Right renal pelvis (tissue), 4 donors: ENCODE measurements at places on chromosomes 5 and 9.

GRCh38 chr5:145718956-145719355, 116.2 kb downstream of the PRELID2 start:
- no peak for DNase-seq

- DNase-seq = peak; percentile 37
Measured at GRCh38 chr5:134465816-134466240, 54.1 kb upstream of the CDKN2AIPNL start.

- DNase-seq = no peak
Measured at GRCh38 chr9:28999806-29000205, 1426.5 kb upstream of the C9orf72 start.

DNA sequence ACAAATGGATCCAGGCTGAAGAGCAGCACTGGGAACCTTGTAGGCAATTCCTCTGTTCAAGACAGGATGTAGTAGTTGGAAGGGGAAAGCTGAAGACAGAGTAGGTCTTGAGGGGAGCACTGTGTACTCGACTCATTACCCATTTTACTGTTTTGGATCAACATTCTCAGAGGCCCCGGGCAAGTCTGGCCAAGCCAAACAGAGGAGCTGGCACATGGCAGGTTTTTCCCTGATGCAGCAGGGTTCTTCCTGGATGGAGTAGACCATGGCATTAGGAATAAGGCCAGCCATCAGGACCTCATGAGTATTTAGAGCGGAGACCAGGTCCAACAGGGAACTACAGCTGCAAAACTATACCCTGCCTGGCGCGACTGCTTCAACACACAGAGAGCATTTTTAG, 4.4 kb downstream of the SVEP1 start:
- DNase-seq = no peak

DNA sequence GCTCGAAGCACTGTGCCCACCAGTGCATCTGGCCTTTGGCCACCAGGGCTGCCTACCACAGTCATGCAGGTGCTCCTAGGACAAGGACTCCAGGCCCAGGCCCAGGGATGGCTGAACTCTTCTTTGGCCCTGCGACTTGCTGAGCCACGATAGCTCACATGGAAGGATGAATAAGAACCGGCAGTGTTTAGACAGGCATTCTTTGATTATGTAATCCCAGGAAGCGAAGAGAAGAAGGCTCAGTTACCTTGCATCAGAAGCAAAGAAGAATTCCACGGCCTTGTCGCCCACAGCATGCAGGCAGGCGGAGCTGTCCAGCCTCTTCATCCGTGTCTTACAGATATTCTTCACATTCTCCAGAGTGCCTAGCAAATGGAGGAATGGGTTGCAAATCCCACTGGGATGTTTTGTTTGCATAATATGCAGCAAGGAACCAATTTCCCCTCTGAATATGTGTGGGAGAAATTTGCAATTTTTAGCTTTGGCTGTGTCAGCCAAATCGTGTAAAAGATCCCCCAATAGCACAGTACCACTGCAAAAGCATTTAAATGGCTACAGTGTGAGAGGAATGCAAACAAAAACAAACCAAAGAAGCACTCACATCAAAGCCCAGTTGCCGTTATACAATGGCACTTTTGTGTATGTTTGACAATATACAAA, 29.1 kb downstream of the GFPT2 start:
- DNase-seq = no peak

DNA sequence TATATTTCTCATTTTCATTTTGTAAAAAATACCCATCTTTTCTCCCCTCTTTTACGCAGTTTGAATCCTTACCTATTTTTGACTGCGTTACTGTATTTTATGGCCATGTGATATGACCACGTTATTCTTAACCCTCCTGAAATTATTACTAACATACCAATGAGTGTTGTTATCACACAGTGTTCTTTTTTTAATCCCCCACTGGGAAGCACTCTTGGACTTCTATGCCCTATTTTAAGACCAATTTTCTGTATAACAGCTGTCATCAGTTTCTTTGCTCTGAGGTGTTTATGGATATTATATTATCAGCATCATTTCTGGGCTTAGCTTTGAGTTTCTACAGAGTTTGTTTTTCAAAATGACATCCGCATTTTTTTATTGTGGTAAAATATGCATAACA, 71.1 kb downstream of the CFAP95 start:
- DNase-seq = no peak

DNA sequence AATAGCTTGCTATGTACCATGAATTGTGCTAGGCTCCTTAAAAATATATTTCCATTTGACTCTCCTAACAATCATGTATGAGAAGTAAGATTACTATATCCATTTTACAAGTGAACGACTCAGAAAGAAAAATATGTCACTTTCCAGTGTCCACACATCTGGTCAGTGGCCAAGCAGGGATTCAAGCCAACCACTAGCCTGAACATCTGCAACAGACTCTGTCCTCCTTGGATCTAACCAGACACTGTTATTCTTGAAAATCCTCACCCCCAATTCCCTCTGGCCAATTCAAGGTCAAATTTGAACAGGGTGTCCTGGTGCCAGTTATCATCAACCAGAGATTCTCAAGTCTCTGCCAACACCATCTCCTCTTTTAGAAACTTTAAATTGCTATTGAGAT, 344.1 kb upstream of the WWC1 start:
- DNase-seq = no peak

GRCh38 chr5:79795764-79796398, 106.2 kb downstream of the CMYA5 start:
- no peak for DNase-seq

- DNase-seq = no peak
Measured at GRCh38 chr5:147963948-147964693, 57.8 kb upstream of the C5orf46 start.

DNA sequence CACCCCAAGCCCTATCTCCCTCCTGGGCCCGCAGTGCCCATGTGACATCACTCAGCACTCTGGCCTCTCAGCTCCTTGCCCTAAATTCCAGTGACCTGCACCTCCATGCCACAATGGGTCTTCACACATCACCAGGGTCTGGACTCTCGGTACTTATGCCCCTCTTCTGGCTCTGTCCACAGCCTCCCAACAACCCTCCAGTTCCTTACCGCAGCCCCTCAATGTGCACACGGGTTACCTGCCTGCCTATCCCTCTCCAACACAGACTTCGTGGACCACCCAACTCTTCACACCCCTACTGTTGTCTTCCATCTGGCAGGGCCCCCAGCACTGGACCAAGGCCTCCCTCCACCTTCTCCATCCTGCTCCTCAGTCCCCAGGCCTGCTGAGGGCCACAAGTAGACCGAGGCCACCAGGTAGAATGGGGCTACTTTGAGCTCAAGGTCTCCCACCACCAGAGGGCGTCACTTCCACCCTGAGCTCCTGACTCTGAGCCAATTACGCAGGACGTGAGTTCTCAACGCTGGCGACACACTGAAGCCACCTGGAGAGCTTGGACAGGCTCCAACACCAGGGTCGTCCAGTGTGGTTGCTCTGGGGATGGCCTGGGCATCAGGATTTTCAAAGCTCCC, 172.1 kb downstream of the GABBR2 start:
- no peak for DNase-seq

GRCh38 chr5:91374893-91375520, 8.1 kb downstream of the ARRDC3 start:
- DNase-seq = no peak

- no peak for DNase-seq
Measured at GRCh38 chr9:76846297-76846696, 59.6 kb downstream of the PRUNE2 start.

DNA sequence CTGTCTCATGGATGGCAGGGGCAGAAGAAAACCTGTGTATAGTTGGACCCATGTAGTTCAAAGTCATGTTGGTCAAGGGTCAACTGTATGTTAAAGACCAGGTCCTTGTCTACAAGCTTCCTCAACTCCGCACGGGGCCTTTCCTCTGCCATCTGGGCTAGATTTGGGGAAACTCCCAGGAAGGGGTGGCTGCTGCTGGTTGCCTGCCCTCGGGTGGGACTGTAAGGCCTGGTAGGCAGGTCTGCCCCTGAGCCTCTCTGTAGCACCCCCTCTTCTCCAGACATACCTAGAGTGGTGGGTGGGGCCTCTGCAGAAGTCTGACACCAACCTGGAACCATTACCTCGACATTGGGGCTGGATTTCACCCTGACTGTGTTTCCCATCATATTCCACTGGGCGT, 15.2 kb downstream of the ENHO start:
- DNase-seq = no peak

GRCh38 chr9:75532233-75533050, 358.0 kb upstream of the PCSK5 start:
- no peak for DNase-seq

DNA sequence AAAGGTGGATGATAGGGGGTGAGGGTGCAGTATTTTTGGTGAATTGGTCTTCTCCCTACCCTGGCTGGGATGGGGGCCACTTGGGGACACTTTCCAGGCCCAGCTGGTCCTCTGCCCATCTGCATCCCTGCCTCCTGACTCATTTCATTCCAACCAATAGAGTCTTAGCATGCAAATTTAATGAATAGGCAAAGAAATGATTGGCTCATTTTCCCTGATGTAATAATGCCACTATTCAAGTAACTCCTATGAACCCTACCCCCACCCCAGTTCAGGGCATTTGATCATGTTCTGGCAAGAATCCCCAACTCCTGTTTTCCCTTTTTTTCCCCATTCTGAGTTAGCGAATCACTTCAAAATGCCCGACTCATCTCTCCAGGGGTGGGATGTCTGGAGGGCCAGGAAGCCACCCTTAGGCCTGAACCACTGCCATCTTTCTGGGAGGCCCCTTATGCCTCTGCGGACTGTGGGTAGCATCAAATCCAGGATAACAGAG, 56.7 kb downstream of the PCDH1 start:
- DNase-seq = no peak

DNA sequence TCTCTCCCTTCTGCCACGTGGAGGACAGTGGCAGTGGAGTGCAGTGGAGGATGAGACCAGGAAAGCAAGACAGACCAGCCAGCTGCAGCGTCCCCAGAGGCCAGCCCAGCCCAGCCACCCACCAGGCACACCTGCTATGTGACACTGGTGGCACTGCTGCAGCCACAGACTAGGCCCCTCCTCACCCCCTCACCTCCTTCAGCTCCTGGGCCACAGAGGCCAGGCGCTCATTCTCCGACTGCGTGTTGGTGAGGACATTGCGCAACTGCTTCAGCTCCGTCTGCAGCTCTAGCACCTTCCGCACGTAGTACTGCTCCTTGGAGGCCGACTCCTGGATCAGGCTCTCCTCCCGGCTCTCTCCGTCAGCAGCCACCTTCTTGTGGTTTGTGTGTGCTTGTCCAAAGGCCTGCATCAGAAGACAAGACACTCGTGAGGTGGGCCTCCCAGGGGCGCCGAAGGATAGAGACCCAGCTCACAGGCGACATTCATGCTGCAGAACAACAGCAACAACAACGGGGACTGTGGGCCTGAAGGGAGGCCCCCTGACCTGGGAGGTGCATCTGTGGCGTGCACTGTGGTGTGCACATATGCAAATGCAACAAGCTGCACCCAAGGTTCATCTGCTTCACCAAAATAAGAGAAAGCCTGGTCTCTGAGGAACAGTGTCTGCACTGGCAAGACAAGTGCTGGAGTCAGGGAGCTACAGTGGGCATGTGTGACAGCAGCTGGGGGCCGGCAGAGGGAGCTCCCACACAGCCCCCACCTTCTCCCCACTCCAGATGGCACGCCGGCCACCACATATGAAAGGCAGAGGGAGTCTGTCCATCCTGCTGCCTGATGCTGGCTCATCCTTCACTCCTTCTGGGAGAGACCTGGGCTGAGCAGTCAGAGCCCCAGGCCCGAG, 35.5 kb downstream of the BICD2 start:
- DNase-seq = no peak

GRCh38 chr9:132804576-132805295, 73.3 kb downstream of the AK8 start:
- no peak for DNase-seq

- DNase-seq = no peak
Measured at GRCh38 chr9:78238046-78239038, 2.5 kb downstream of the CEP78 start.

DNA sequence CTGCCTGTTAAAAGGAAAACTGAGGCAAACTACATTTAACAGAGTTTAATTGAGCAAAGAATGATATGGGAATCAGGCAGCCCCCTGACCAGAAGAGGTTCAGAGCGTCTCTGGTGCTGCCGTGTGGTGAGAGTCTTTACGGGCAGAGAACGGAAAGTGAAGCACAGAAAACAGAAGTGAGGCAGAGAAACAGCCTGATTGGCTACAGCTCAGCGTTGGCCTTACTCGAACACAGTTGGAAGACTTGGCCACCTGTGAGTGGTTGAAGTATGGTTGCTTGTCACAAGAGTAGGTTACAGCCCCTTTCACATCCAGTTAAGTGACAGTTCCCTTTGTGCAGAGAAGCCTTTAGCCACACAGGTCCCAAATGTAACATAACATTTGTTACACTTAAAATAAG, 16.9 kb upstream of the FBP1 start:
- no peak for DNase-seq

- DNase-seq = peak; percentile 61
Measured at GRCh38 chr5:173327948-173328843, at the start of gene STC2. STC2 (minus strand) TSS chr5:173328414; CDS start chr5:173328193, 221 bp downstream.

DNA sequence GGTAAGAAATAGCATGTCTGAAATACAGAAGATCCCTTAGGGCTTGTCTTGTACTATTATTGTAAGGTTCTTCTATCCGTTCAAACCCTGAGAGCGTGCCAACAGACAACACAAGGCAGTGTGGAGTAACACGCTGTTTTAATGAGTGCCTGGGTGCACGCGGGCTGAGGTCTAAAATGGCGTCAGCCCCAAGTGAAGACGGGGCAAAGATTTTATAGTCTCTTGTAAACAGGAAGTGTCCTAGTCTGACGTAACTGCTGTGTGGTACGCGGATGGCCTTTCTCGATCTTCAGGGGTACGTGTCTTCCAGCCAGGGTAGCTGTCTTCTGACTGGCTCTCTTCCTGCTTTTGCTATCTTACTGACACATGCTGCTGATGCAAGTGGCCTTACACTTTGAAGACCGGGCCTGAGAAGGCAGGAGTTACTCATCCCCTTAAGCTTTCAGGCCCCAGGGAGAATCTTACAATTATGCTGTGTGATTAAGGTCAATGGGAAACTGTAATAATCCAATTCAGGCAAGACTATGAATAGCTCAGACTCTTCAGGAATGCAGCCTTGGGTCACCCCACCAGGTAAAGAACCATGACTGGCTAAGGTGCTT, 1812.0 kb upstream of the CDH9 start:
- DNase-seq = no peak

- no peak for DNase-seq
Measured at GRCh38 chr9:121277026-121277425, 9.1 kb downstream of the GSN start.

- no peak for DNase-seq
Measured at GRCh38 chr5:156825688-156826087, 24.4 kb upstream of the PPP1R2B start.

DNA sequence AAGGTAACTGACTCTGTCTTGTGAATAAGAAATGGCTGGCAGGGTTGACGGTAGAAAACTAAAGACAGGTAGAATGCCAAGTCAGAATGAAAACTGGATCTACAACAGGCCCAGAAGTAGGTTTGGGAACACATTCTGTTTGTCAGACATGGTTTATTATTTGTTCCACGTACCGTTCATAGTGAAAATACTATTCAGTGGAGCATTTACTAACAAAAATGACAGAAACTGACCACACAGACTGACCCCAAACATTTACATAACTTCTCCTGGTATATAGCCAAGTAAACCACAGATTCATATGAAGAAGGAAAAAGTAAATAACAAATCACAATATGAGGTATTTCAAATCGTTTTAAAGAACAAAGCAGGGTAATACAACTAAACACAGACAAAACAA, 73.7 kb downstream of the SLC38A9 start:
- no peak for DNase-seq

GRCh38 chr5:77168161-77168878, 42.2 kb upstream of the PDE8B start:
- DNase-seq = no peak
